ENCODE measurements at places on chromosomes 13 and 19.

DNA sequence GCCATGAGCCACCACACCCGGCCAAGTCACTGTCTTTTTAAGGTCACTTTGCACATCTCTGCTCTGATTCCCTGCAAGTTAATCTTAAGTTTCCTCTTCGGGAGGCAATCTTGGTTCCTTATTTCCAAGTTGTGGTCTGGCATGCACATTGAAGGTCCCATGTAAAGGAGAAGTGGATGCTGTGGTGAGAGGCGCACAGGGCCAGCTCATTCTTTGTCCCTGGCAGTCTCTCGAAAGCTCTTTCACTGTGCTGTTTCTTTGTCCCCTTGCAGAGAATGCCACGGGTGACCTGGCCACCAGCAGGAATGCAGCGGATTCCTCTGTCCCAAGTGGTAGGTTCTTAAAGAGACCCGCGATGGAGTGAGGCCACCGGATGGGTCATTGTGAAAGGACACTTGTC is 16.4 kb upstream of the C19orf33 start:
- H3K4me1 ChIP-seq, result no peaks in the 10 kb centered on the region
- H3K27me3 ChIP-seq, result no peaks in the 10 kb centered on the region
- no peak overlapping the region for H3K4me3 ChIP-seq
- H3K27ac ChIP-seq, result no peak overlapping the region
- no peaks in the 10 kb centered on the region for H3K36me3 ChIP-seq
- DNase-seq, result no peak

GRCh38 chr19:507286-508203 is at the start of gene TPGS1:
TPGS1 (plus strand) TSS chr19:507497; CDS start chr19:507507, 10 bp downstream.
- peak within 1 kb of the TSS; percentile 100 for H3K4me3 ChIP-seq
- no peak for DNase-seq
- no peaks in the 10 kb centered on the region for H3K27me3 ChIP-seq
- H3K27ac ChIP-seq, result peak within 1 kb of the TSS; percentile 87

DNA sequence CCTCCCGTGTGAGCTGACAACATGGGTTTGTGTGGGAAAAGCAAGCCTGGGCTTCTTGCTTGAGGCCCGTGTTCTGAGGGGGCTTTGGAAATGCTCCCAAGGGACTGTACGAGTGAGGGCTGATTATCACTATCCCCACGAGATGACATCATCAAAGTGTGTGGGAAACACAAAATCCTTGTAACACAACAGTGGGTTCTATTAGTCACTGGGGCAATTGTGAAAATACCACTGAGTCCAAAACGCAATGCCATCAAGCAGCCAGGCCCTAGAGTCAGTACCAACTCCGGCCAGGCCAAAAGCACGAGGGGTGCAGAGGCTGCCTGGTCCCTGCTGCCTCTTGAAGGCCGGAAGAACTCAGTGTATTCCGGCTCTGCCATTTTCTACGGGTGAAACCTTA is 29.6 kb downstream of the CAPS start:
- H3K4me3 ChIP-seq, result no peak overlapping the region
- no peak overlapping the region for H3K27ac ChIP-seq
- no peaks in the 10 kb centered on the region for H3K27me3 ChIP-seq
- peaks cover 38% of the 10 kb centered on the region for H3K36me3 ChIP-seq

- H3K36me3 ChIP-seq, result no peaks in the 10 kb centered on the region
- H3K27ac ChIP-seq, result no peak overlapping the region
- H3K27me3 ChIP-seq, result no peaks in the 10 kb centered on the region
- H3K4me1 ChIP-seq, result no peaks in the 10 kb centered on the region
- DNase-seq, result no peak
- no peak overlapping the region for H3K4me3 ChIP-seq
These were observed 15.7 kb downstream of the COL4A1 start for GRCh38 chr13:110291286-110291685.

DNA sequence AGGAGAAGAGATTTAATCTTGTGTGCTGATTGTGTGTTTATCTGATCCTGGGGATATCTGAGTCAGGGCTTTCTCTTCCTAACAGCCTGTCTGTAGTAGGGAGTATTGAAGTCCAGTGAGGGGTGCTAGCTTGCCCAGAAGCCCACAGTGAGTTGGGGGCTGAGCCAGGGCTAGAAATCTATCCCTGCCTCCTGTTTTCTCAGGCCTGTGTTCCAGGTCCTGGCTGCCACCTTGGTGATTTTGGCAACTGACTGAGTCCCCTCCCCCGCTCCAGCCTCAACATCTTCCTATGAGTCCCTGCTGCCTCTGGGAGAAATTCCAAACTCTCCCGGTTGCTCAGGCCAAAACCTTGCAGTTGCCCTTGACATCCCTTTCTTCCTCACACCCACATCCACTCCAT is 7.7 kb upstream of the NOVA2 start:
- H3K4me1 ChIP-seq, result no peaks in the 10 kb centered on the region
- no peak overlapping the region for H3K4me3 ChIP-seq
- H3K36me3 ChIP-seq, result no peaks in the 10 kb centered on the region
- H3K27ac ChIP-seq, result no peak overlapping the region
- no peak for DNase-seq

DNA sequence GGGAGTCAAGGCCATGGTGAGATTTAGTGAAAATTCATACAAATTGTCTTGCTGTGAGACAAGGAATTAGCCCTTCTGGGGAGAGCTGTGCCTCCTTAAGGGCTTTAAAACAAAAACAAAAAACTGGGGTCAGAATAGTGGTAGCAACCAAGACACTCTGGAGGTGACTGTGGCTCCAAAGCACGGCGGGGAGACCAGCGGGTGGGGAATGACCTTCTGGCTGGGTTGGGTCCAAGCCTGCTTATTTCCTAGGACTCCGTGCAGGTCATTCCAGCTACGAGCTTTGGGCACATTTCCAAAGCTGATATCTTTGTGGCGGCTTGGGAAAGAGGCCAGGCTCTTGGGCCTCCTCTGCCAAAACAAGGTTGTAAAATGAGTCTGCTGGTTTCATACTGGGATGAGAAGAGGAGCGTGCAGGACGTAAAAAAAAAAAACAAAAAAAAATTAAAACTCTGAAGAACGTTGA is 348.3 kb downstream of the UQCRFS1 start:
- no peaks in the 10 kb centered on the region for H3K27me3 ChIP-seq
- H3K27ac ChIP-seq, result no peak overlapping the region
- no peaks in the 10 kb centered on the region for H3K4me1 ChIP-seq
- no peaks in the 10 kb centered on the region for H3K36me3 ChIP-seq

DNA sequence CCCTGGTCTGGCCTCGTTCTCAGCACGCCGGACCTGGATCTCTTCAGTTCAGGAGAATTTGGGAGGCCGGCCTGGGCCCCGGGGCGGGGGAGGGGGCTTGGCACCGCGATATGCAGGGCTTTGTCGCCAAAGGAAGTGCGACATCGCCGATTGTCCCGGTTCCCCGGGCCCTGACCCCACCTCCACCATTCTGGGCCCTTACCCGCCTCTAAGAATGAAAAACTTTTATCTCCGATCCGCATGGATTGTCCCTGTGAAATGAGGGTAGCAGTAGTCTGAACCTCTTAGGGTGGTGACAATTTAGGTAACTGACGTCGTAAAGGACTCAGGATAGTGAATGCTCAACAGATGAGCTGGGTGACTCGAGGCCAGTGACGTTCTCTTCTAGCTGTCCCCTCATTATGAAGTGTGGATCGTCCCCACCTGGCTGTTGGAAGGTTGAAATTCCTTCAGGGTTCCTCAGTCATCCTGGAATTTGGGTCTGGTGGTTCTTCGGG is 650 bp downstream of the DDA1 start:
- no peaks in the 10 kb centered on the region for H3K36me3 ChIP-seq
- H3K4me3 ChIP-seq, result peak overlapping the region; percentile 86
- H3K27ac ChIP-seq, result peak overlapping the region; percentile 87
- H3K4me1 ChIP-seq, result peaks cover 22% of the 10 kb centered on the region
- H3K27me3 ChIP-seq, result no peaks in the 10 kb centered on the region
- no peak for DNase-seq

DNA sequence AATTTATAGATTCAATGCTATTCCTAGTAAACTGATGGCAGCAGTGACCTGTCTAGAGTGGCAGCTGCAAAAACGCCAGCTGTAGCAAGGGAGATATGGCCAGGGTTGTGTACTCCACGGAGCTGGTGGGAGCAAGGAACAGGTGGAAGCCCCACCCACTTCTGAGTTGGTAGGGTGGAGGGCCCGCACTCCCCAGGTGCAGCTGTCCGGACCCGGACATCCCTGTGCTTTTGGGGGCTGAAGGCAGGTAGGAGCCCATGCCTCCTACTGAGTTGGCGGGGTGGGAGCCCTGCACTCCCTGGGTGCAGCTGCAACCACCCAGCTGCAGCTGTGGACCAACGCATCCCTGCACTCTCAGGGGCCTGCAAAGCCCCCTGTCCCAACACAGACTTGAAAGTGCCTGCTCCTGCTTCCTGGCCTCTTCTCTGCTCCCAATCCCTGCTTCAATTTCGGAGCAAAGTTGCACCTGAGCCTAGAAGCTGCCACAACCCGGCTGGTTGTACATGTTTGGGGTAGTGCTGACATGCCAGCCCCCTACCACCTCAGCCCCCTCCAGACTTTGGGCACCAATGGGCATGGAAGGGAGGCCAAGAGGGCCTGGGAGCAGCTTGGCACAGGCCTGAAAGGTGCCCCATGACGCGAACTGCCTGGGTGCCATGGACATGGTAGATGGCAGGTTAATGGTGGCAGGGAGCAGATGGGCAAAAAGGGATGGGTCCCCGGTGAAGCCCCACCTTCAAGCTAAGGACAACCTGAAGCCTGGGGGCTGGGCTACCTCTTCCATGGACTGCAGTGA is 19.8 kb downstream of the UGGT2 start:
- no peaks in the 10 kb centered on the region for H3K4me1 ChIP-seq
- no peaks in the 10 kb centered on the region for H3K27me3 ChIP-seq
- H3K4me3 ChIP-seq, result no peak overlapping the region
- no peak for DNase-seq
- no peak overlapping the region for H3K27ac ChIP-seq

- no peak overlapping the region for H3K4me3 ChIP-seq
- H3K36me3 ChIP-seq, result no peaks in the 10 kb centered on the region
- no peak for DNase-seq
- H3K4me1 ChIP-seq, result no peaks in the 10 kb centered on the region
- no peak overlapping the region for H3K27ac ChIP-seq
These were observed 174.3 kb upstream of the NBEA start for GRCh38 chr13:34767778-34768177.

DNA sequence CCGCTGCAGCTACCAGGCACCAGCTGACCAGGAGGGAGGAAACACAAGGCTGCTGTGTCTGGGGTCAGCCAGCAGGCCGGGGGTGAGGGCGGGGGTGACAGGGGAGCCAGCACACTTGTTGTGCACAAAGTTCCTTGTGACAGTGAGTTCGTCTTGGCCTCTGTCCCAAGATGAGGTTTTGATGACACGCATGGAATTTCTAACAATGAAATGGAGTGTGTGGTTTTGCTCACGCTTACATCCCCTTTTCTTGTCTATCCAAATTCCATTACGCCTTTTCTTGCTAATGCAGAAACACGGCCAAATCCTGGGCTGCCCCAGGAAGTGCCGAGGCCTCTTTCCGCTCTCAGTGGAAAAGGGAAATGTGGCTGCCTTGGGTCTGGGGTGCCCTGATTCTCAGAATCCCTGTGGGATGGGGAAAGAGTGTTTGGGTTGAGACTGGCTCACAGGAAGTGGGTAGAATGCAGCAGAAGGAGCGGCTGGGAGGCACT is 73.8 kb downstream of the GADD45B start:
- no peaks in the 10 kb centered on the region for H3K27me3 ChIP-seq
- DNase-seq, result no peak
- no peak overlapping the region for H3K4me3 ChIP-seq
- H3K36me3 ChIP-seq, result no peaks in the 10 kb centered on the region
- no peak overlapping the region for H3K27ac ChIP-seq

DNA sequence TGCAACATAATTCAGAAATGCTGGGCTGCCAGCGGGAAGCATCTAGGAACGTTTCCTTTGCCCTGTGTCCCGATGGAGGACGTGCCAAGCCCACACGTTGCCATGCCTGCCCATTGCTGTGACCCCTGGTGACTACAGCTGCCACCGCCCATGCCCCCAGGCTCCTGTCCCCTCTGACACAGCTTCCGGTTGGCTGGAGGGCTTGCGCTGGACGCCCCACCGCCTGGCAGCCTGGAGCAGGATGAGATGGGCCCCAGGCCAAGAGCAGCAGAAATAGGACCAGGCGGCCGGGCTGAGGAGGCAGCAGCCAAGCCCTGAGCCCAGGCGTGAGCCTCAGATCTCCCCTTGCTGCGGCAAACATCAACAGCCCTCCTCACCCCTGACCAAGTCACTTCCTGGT is 125.9 kb downstream of the COL4A2 start:
- no peaks in the 10 kb centered on the region for H3K27me3 ChIP-seq
- H3K27ac ChIP-seq, result no peak overlapping the region
- no peak for DNase-seq
- no peaks in the 10 kb centered on the region for H3K4me1 ChIP-seq
- no peak overlapping the region for H3K4me3 ChIP-seq
- H3K36me3 ChIP-seq, result no peaks in the 10 kb centered on the region

- no peaks in the 10 kb centered on the region for H3K27me3 ChIP-seq
- peaks cover 25% of the 10 kb centered on the region for H3K4me1 ChIP-seq
- no peak overlapping the region for H3K27ac ChIP-seq
- no peak for DNase-seq
These were observed 15.4 kb upstream of the SBNO2 start for GRCh38 chr19:1189419-1189818.

GRCh38 chr19:37886571-37886970 is 19.8 kb downstream of the WDR87 start:
- H3K4me3 ChIP-seq, result no peak overlapping the region
- H3K27ac ChIP-seq, result no peak overlapping the region
- no peak for DNase-seq
- no peaks in the 10 kb centered on the region for H3K4me1 ChIP-seq
- no peaks in the 10 kb centered on the region for H3K27me3 ChIP-seq

- no peaks in the 10 kb centered on the region for H3K27me3 ChIP-seq
- no peak overlapping the region for H3K4me3 ChIP-seq
- no peak for DNase-seq
- H3K27ac ChIP-seq, result no peak overlapping the region
- H3K36me3 ChIP-seq, result no peaks in the 10 kb centered on the region
These were observed 46.2 kb upstream of the UQCRFS1 start for GRCh38 chr19:29259153-29259552.

- H3K4me3 ChIP-seq, result no peak overlapping the region
- H3K27ac ChIP-seq, result no peak overlapping the region
- no peaks in the 10 kb centered on the region for H3K4me1 ChIP-seq
- H3K27me3 ChIP-seq, result no peaks in the 10 kb centered on the region
These were observed 180.0 kb downstream of the USP12 start for GRCh38 chr13:26991508-26992181.

- H3K4me1 ChIP-seq, result peaks cover 52% of the 10 kb centered on the region
- H3K27me3 ChIP-seq, result no peaks in the 10 kb centered on the region
- H3K36me3 ChIP-seq, result no peaks in the 10 kb centered on the region
- DNase-seq, result no peak
These were observed 55.3 kb downstream of the STK24 start for GRCh38 chr13:98521461-98522247.

DNA sequence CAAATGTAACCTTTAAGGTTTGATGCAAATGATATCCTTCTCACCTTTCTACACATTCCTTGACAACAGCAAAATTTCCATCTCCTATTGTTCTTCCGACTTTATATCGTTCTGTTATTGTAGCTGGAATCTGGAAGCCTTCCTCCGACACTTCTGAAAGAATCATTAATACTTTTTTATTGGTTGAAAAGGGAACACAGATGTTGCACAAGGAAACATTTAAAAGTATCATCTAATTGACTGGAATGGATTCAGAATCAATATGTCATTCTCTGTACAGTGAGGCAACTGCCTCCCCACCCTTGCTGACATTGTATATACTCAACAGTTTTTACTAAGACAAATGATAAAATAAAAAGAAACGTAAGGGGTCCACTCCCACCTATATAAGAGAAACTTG is 295.2 kb downstream of the DCLK1 start:
- no peaks in the 10 kb centered on the region for H3K4me1 ChIP-seq
- no peak overlapping the region for H3K4me3 ChIP-seq
- H3K27me3 ChIP-seq, result no peaks in the 10 kb centered on the region
- no peak overlapping the region for H3K27ac ChIP-seq

- H3K4me1 ChIP-seq, result no peaks in the 10 kb centered on the region
- no peaks in the 10 kb centered on the region for H3K36me3 ChIP-seq
- DNase-seq, result no peak
These were observed 8.5 kb upstream of the CEACAM5 start for GRCh38 chr19:41699968-41700323.

- DNase-seq, result no peak
- H3K36me3 ChIP-seq, result no peaks in the 10 kb centered on the region
These were observed 71.0 kb downstream of the RASL11A start for GRCh38 chr13:27341616-27342015.
